Effector memory CD8-positive, alpha-beta T cell (primary cell): ENCODE measurements at places on chromosomes 12 and 14.

- DNase-seq = no peak
These were observed 1124.0 kb upstream of the TMEM132C start for GRCh38 chr12:127143020-127143419.

GRCh38 chr12:34203866-34204620 lies 181.7 kb downstream of the ALG10 start:
- no peak for DNase-seq

GRCh38 chr14:61090432-61091216 lies 109.6 kb downstream of the SLC38A6 start:
- no peak for DNase-seq

- no peak for DNase-seq
These were observed 61.4 kb upstream of the MANSC4 start for GRCh38 chr12:27841392-27841882.

GRCh38 chr12:113601656-113602263 lies 130.1 kb upstream of the LHX5 start:
- DNase-seq = no peak

DNA sequence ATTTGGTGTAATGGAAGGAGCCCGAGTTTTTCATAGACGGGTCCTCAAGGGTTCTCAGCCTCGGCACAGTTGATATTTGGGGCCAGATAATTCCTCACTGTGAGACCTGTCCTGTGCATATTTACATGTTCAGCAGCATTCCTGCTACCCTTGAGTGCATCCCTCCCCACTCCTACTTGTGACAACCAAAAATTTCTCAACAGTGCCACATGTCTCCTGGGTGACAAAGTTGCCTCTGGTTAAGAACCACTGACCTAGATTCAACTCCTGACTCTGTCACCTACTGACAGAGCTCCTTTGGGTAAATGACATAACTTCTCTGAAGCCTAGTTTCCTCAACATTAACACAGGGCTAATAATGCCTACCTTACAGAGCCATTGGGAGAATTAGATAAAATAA lies 60.4 kb downstream of the TTC9 start:
- no peak for DNase-seq

- no peak for DNase-seq
These were observed 46.7 kb upstream of the ATP23 start for GRCh38 chr12:57894399-57895292.
